Stimulated activated CD8-positive, alpha-beta memory T cell treated with anti-CD3 and anti-CD28 coated beads, Interleukin-4, amount 100 ng/mL, for 1 hour (primary cell): ENCODE measurements at places on chromosomes 1 and 21.

DNA sequence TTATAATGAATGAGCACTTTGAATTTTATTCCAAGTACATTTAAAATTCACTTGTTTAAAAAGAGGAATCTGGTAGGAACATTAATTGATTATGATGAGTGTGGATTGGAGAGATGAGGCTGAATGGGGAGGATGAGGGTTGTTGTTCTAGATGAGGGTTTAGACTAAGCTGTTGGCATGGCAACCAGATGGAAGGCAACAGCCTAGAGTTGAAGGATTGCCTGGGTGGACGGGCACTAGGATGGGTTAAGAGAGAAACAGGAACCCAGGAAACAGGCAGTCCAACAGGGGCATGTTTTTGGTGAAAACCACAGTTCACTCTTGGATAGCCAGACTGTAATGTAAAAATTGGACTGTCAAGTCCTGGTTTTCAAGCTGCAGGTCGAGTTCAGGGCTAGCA lies 125.5 kb downstream of the CHRM3 start:
- DNase-seq = no peak

GRCh38 chr1:198606020-198606438 lies 32.8 kb upstream of the PTPRC start:
- no peak for DNase-seq

DNA sequence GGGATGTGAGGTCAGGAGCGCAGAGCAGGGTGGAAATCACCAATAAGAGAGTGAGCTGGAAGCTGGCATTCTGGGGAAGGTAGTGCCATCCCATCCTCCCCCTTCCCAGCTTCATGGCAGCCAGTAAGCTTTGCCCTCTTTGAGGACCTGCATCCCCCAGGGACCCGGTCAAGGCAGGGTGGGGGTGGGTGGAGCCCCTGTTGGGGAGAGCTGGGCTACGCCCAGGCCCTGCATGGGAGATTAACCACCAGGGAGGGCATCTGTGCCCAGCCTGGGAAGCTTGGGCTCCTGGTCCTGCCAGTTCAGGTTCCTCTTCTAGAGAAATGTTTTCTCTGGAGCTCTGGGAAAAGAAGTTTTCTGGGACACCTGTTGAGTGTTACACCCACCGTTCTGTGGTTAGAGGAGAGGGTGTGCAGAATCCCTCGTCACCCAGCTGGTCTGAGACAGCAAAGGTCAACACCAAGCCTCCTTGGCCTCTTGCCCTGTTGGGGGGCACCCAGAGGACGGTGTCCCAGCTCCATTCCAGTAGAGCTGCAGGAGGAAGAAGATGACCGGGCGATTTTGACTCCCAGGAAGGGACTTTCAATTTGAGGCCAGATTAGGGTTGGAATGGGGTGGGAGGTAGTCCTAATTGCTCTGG lies 30.1 kb upstream of the TENT5C start:
- DNase-seq = no peak

DNA sequence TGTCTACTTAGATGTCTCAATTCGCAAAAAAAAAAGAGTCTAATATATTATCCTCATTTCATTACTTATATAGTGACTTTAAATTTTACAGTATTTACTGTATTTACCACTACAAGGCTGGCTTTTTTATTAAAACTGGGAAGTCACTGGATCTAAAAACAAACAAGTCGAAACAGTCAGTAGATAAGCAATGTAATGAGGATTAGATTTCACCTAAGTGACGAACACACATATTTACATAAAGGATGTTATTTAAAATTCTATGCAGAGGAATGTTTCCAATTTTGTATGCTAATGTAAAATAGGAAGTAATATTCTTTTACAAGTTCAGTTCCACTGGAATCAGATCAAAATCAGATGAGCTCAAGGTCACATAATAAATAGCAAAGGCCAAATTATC lies 28.3 kb downstream of the TTC13 start:
- no peak for DNase-seq

DNA sequence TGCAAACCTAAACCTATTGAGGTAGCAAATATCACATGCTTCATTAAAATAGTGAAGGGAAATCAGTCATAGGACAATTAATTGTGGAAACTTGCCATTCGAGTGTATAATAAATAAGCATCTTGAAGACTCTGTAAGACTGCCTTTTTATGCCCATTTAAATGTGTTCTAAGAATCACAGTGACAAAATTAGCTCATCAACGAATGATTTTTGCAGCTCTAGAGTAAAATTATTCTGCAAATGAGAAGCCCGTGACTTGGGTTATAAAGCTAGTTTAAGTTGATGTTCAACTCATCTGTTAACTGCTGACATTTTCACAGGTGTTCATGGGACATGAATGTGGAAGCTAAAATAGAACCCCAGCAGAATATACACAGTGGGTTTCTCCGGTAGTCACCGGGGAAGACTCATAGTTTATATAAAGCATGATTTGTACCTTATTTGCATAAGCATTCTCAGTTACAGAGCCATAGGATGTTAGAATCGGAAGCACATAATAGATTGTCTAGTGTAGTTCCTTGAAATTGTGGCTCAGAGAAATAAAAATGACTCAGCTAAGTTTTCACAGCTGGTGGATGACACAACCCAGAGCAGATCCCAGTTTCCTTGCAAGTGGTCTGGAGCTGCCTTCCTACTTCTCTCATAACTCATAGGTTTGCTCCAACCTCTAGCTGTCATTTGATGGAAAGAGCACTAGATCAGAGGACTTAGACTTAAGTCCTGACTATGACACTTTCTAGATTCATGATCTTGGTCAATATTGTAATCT lies 107.3 kb downstream of the UCHL5 start:
- DNase-seq = no peak

DNA sequence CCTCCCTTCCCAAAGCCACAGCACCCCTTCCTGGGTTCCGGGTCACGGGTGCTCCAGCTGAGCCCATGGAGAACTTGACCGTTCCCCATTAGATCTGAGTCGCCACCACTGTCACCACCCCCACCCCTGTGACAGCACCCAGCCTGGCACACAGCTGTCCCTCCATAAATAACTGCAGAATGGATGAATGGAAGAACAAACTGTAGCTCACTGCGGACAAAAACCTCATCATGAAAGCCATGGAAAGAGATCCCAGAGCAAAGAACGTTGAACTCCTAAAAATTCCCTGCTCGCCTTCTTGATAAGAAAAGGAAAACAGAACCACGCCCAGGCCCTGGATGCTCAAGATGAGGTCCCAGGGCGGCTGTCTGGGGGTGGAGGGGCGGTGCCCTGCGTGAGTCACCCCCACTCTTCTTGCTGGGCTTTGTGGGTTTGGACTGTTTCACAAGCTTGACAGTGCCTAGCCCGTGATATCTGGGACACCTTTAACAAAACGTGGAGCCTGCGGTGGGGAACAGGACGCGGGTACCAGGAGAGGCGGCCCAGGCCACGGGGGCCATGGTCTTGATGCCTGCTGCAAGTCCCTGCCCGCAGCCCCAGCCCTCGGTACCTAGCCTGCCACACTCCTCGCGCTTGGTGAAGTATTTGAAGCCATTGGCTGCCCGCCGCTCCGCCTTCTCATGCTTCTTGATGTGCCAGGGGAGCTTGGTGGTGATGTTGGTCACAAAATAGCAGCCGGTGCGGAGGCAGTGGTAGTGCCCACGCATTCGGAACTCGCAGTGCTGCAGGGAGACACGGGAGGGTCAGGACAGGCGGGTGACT lies 151.9 kb downstream of the CASZ1 start:
- no peak for DNase-seq

DNA sequence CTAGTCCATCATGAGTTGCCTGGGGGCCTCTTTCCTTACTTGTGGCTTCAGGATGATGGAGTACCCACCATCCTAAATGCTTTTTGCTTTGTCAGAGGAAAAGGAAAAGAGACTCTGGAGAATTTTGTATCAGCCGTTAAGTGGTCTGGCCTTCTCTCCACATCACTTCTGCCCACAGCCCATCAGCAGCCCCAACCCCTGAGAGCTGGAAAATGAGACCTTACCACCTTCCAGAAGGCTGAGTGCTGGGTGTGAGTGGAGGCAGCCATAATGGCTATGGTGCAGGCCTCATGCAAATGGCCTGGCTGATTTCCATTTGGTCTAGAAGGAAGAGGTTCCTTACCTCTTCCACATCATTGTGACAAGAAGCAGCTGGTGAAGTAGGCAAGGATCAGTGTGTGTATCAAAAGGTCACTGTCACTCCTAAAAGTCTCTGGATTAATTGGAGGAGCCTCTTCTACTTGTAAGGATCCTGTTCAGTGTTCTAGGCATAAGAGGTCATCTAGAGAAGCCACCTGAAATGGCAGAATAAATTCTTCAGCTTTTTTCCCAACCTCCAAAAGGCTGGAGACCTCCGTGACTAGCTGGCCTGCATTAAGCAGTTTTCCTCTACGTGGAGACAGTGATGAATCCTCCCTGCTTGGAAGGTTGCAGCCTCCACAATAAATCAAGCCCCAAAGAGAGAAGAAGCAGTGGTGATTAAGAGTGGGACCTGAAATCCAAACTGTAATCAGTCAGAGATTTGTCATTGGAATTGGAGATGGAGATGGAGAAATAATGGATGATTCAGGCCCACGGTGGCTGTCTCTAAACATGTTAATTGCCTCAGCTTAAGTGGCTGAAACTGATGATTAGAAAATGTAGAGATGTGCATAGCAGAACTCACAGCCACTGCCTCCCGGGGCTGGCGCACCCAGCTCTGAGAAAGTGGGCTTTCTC lies 111.5 kb downstream of the CNIH3 start:
- DNase-seq = no peak

GRCh38 chr1:235411489-235412486 lies 44.6 kb downstream of the TBCE start:
- DNase-seq = no peak

- DNase-seq = no peak
Observed at GRCh38 chr1:214141486-214141885, 139.5 kb upstream of the SMYD2 start.

- DNase-seq = no peak
Observed at GRCh38 chr1:232669981-232670747, 40.2 kb upstream of the SIPA1L2 start.

- DNase-seq = no peak
Observed at GRCh38 chr1:170967042-170967910, 31.9 kb downstream of the MROH9 start.

DNA sequence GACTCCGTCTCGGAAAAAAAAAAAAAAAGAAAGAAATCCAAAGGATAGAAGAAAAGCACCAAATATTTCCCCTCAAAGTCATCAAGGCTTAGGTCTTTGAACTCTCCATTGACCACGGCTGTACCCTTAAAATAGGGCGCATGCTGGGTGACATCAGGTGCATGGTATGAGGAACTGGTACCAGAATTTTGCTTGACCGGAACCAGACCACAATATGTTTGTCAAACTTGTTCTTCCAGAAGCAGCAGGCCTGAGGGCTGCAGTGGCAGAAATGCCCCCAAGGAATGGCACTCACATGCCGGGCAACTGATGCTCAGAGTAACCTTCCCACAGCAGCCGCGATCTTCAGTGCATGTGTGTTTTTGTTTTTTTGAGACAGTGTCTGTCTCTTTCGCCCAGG lies 21.0 kb downstream of the RCC1 start:
- DNase-seq = no peak

- no peak for DNase-seq
Observed at GRCh38 chr1:32948390-32948722, 16.3 kb downstream of the RNF19B start.

DNA sequence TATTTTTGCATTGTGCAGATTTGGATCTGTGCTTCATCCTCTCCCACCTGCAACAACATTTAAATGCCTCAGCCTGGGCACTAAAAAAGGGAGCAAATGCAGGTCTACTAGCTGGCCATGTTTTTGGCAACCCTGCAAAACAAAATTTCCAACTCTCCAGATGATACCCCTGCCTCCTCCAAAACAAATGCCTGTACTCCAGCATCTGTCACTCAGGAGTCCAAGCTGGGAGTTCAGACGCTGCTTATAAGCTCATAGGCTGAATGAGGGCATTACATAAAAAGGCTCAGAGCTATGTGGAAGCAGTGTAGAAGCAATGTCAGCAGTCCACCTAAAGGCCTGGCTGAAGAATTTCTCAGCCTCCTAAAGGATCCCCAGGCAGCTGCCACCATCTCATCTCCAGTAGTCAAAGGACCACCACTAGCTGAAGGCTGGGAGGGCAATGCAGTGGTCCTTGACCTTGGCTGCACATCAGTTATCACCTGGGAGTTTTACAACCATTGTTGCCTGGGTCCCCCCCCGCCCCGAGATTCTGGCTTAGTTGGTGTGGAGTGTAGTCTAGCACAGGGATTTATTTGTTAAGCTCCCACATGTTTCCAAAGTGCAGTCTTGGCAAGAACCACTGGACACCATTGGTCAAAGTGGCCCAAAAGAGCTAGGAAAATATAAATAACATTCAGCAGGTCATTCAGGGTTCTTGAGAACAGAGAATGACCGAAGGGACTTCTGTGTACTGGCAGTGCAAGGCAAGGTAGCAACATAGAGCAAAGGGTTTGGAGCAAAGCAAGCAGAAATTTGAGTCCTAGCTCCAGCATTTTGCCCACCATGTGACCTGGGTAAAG lies 57.2 kb downstream of the ITPKB start:
- DNase-seq = no peak

DNA sequence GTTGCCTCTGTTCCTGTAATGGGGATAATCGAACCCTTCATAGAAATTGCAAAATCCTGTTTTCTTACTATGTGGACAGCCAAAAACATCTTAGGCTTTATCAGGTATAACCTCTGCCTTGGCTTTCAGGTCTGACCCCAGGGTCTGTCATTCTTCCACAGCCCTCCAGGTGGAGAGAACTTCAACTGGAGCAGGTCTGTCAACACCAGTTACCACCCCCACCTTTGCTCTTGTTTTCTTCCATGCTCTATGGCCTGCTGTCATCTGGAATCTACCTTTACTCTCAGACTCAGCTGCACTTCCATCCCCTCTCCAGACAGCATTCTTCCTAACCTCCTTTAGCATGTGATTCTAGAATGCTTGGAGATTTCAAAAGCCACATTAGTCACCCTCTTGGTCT lies 10.4 kb upstream of the GJA9 start:
- no peak for DNase-seq

DNA sequence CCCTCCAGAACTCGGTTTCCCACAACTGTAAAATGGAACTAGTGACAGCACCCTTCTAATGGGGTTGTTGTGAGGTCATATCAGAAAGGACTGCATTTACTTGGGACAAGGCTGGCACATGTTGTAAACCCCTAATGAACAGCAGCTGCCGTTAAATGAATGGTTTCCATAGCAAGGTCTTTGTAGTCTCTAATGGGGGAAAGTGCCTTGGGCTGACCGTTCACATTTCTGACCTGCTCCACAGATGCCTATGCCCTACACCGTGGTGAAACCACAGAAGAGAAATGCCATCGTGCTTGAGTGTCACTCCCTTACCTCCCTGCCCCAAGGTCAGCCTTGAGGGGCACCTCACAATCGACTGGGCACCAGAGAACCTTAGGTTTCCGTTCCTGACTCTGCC lies 143.1 kb downstream of the ZSCAN20 start:
- no peak for DNase-seq

DNA sequence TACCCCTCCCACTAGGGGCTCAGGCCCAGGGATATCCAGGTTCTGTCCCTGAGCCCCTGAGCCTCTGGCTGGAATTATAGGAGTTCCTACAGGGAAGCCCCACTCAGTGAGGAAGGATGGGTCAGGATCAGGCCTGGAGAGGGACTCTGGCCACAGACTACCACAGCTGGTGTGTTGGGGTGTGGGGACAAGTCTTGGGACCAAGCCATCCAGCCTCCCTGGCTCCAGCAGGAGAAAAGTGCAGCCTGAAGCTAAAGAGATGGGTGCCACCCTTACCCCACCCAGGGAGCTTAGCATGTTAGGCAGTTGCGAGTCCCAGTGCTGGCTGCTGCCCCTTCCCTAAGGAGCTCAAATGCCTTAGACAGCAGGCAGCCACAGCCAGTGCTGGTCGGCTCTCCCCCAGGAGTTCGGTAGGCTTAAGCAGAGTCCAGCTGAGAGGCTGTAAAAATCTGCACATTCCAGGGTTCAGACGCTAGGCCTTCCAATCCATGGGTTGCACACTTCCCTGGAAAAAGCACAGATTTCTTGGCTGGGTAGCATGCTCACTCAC lies 96.2 kb upstream of the CYYR1 start:
- no peak for DNase-seq
